Dorsolateral prefrontal cortex (tissue), 122 donors: ENCODE measurements at places on chromosomes 2 and 18.

- no peak for DNase-seq
These were observed 48.9 kb downstream of the BMP10 start for GRCh38 chr2:68822207-68822872.

DNA sequence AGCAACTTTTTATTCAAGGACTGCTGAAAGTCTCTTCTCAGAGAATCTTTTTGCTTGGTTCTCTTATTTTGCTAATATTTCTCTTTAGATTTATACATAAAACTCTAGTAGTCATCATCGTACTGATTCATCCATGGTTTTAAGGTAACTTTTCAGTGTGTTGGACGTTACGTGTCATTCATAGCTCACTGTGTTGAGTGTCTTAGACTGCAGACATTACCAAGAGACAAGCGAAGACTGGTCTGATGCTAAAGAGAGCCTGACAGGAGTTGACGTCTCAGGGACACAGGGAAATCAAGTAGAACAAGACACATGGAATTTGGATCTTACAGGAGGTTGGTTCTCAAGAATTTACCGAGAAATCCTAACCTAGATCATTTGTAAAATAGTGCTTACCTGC is 25.5 kb downstream of the RBM44 start:
- no peak for DNase-seq

GRCh38 chr2:60353406-60353800 is 200.1 kb downstream of the BCL11A start:
- DNase-seq: no peak

GRCh38 chr2:202022755-202023154 is 10.9 kb upstream of the FZD7 start:
- DNase-seq: no peak

DNA sequence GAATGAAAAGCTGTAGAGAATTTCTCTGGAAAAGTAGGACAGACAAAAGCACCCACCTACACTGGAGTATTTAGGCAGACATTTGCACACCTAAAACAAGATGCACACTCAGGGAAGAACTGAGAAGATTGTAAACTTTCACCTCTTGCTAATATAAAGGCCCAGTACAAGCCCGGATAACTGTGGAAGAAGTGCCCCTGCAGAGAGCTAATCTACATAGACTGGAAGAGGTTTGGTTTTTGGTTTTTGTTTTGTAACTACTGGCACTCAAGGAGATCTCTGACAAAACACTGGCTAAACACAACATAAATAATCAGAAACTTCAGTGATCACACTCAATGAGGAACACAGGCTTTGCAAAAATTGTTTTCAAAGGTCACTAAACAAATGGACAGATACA is 782.2 kb upstream of the SLC8A1 start:
- no peak for DNase-seq
